ENCODE measurements at places on chromosomes 3 and 15.

DNA sequence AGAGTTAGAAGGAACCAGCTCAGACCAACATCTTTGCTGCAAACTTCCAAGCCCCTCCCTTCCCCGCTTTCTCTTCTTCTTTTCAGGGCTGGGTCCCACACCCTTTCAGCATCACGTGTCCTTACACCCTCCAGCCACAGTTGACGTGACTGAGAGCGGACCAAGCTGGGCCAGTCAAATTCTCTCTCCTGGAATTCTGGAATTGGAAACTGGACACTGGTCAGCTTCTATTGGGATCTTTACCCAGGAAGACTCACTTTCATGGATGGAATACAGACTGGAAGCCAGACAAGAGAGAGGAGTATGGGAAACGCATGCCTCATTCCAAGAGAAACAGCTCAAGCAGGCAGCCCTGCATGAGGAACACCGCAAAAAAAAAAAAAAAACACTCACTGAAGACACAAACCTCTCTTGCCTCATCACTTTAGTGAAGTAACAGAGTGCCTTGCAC lies 12.4 kb upstream of the TPM1 start:
- no peak for DNase-seq

GRCh38 chr15:38424101-38424552 lies 29.8 kb upstream of the FAM98B start:
- DNase-seq, result peak; percentile 23

DNA sequence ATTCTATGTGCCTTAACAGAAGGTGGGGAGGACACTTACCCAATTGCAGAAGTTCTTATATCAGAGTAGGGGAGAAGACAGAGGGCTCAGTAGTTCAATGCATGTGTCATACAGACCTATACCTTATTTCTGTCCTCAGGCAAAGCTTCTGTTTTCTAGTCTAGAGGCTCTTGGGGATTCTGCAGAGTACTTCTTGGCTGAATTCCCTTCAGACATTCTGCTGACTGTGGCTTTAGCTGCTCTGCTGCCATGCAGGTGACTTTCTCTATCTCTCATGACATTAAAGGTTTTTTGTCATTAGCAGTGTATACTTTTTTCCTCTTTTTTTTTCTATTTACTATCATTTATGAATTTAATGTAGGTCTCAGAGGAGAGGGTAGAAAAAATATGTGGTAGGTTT lies 172.8 kb upstream of the PLSCR5 start:
- DNase-seq, result no peak

DNA sequence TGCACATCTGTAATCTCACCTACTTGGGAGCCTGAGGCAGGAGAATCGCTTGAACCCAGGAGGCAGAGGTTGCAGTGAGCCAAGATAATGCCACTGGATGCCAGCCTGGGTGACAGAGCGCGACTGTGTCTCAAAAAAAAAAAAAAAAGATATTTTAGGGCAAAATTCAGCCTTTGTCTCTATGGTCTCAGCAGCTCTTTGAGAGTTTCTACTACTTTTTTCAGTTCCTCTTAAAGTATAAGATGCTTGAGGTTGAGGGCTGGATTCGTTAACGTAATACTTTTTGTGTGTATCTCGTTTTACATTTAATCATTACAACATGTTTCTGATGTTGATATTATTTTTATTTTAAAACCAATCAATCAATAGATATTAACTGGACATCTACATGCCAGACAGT lies 381.2 kb upstream of the TBL1XR1 start:
- DNase-seq, result no peak

- no peak for DNase-seq
Observed at GRCh38 chr3:94373456-94373855, 310.6 kb downstream of the NSUN3 start.

DNA sequence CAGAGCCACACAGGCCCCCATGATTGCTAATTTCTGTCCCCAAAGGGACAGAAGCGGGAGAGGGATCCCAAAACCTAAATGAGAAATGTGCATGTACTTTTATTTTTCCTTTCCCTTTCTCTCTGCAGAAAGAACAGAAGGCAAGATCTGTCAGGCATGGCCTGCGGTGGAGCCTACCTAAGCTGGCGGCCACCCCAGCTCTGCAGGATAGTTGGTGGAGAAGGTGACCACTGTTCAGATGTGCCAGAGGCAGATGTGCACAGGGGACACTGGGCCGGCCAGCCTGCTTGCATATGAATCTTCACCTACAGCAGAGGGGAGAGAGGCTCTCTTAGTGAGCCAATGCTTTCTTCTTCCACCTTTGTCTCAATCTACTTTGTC lies 2.1 kb upstream of the AMOTL2 start:
- DNase-seq, result no peak

DNA sequence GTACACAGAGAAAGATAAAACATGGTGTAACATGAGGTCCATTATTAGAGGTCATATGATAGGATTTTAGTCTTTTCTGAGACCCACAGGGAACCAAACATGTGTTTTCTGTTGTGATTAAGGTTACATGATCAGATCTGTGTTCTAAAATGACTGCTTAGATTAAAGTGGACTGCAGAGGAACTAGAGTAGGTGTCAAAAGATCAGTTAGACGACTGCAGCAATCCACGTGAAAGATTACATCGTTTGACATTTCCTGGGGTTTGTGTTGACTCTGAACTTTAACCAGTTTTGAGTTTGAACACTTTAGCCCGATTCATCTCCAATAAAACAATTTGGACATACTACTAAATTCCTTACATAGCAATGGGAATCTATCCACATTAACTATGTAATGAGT lies 5.1 kb downstream of the MIX23 start:
- peak; percentile 25 for DNase-seq

DNA sequence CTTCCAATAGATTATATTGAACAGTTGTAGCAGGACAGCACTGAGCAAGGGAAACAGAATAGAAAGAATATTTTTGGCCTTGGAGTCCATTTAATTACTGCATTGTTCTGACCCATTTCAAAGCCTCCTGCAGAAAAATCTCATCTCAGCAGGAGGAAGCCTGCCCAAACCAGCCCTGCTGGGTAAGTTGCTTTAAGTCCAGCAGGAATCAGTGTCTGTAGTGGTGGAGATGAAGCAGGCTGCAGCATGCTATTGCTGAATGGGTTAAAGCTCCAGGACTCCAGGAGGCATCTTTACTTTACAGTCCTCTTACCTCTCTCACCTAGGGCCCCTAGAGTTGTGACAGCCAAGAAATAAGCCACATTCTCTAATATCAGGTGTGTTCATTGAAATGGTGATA lies 380.3 kb upstream of the THBS1 start:
- no peak for DNase-seq

- peak; percentile 38 for DNase-seq
Observed at GRCh38 chr15:69451951-69452691, 497 bp upstream of the RPLP1 start.

- no peak for DNase-seq
Observed at GRCh38 chr3:108190346-108190745, 31.9 kb downstream of the IFT57 start.

DNA sequence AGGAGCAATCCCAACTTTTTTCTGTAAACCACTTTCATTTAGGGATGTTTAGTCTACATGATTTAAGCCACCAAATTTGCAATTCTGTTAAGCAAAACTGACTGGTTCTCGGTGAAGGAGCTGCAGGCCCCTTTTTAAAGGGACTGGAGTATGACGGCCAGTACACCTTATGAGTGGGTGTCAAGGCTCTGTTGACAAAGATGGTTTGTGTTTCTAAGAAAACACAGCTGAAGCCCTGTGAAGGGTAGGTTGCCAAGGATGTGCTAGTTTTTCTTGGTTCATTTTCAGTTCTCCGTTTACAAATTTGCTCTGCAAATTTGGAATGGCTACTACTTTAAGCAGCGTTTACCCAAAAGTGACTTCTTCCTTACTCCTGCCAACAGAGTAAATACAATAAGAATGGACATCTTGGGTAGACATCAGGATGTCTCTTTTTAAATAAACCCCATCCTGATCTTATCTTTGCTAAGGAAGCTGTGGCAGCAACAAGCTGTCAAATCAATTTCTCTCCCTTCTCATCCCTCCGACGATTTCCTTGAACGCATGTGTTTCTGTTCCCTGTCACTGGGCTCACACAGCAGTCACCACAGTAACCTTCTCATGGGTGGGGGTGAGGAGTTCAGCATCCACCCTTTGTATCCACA lies 58.2 kb upstream of the CMTM8 start:
- no peak for DNase-seq

- no peak for DNase-seq
Observed at GRCh38 chr3:33799202-33799551, 747 bp downstream of the PDCD6IP start.

DNA sequence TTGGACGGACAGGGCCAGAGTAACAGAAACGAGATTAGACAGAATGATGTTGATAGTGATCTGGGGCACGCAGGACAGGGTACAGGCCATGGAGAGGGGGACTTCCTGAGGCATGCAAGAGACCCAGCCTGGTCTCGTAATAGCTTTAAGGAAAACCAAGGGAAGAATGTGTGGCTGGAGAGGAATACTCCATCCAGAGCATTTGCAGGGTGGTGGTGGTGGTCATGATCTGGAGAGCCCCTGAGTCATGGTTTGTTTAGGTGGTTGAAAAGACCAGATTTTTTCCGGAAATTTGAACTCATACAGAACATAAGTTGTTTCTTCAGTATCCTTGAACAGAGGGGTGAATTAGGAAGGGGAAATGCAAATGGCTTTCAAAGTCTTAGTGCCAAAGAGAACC lies 138.5 kb downstream of the DUT start:
- no peak for DNase-seq

DNA sequence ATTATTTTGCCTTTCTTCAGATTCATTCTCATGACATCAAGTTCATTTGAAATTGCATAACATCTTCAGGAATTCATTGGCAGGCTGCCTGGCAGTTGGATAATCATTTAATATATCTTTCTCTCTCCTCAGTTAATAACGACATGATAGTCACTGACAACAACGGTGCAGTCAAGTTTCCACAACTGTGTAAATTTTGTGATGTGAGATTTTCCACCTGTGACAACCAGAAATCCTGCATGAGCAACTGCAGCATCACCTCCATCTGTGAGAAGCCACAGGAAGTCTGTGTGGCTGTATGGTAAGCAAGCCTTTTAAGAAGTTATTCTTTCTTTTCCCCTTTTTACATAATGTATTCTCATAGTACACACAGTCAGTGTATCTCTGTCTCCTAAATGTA lies 38.2 kb downstream of the TGFBR2 start:
- peak; percentile 84 for DNase-seq

GRCh38 chr3:58074116-58074715 lies 66.0 kb downstream of the FLNB start:
- DNase-seq, result no peak

DNA sequence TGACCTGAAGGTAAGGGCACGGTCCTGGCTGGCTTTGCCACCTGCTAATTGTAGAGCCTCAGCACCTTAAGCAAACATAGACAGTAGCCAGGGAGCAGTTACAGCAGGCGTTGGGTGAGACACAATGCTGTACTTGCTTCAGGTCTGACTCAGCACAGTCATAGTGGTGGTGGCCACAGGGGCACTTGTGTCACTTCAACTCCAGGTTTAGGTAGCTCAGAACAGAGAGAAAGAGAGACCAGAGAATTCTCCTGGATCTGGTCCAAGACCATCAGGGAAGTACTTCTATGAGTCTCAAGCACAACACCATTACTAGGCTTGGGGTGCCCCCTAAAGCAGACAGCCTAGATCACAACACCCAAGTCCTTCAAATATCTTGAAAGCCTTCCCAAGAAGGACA lies 204.4 kb downstream of the OTOL1 start:
- no peak for DNase-seq

Data from activated CD4-positive, alpha-beta T cell treated with anti-CD3 and anti-CD28 coated beads, Interleukin-10, Interleukin-2, amounts not matched to agents 100 ng/mL and 50 ng/mL, durations not matched to agents 16 hours and 8 hours (primary cell).